Natural killer cell treated with Interleukin-12 subunit alpha and Interleukin-12 subunit beta and Interleukin-15 and Interleukin-18, amount 100 ng/mL, for 72 hours (primary cell): ENCODE measurements at places on chromosomes 5 and 9.

DNA sequence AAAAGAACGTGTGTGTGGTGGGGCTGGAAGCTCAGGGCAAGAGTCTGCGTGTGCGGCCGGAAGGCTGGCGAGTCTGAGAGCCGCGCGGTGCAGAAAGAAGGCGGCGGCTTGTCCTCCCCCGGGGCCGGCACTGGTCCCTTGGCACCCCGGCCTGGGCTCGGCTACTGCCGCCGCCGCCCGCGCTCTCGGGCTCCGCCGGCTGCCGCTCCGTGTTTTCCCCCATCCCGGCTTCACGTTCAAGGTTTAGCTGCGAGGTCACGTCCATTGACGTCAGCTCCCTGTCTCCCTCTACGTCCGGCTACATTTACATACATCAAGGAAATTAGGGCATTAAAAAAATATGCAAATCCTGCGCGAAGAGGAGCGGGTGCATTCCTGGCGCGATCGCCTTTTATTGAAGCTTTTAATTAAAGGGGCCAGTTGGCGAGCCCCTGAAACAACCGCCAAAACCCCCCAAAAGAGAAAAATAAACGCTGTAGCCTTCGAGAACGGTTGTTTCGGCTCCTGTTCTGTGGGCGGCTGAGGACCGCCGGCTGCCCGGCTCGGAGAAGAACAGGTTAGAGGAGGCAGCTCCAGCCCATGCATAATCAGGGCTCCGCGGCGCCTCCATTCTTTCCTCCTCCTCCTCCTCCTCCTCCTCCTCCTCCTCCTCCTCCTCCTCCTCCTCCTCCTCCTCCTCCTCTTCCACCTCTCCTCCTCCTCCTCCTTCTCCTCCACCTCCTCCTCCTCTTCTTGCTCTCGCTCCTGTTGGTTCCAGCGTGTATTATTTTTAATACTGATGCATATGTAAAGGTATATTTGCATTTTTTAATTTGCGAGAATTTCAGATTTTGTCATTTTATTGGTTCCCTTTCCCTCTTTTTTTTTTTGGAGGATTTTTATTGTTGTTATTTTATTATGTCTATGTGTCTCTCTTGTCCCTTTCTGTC is 207.0 kb downstream of the MEF2C start:
- peak overlapping the region; percentile 71 for H3K27ac ChIP-seq
- H3K36me3 ChIP-seq = peaks cover 25% of the 10 kb centered on the region
- peaks cover 27% of the 10 kb centered on the region for H3K4me1 ChIP-seq
- H3K4me3 ChIP-seq = peak overlapping the region; percentile 80
- no peak for DNase-seq

GRCh38 chr9:98326459-98327248 is 71.2 kb upstream of the TBC1D2 start:
- no peaks in the 10 kb centered on the region for H3K4me1 ChIP-seq
- no peak overlapping the region for H3K27ac ChIP-seq
- H3K4me3 ChIP-seq = no peak overlapping the region
- no peaks in the 10 kb centered on the region for H3K36me3 ChIP-seq

DNA sequence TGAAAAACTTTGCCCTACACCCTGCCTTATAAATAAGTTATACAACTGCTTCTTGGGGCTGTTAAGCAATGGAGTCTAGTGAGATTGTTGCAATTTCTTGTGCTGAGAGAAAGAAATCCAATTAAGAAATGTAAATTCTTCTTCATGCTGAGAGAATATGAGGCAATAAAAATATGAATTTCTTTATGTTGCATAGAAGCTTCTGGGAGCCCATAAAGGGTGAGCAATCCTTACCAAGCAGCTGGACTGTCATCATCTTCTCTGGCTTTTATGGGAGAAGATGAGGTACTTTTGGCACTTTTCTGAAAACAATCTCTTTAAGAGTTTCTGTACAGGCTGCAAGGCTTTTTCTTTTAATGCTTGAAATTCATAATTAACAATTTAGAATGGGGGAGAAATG is 204.3 kb downstream of the DMRTA1 start:
- H3K27ac ChIP-seq = no peak overlapping the region
- no peak for DNase-seq
- no peak overlapping the region for H3K4me3 ChIP-seq
- H3K4me1 ChIP-seq = no peaks in the 10 kb centered on the region
- H3K27me3 ChIP-seq = no peaks in the 10 kb centered on the region
- H3K36me3 ChIP-seq = no peaks in the 10 kb centered on the region

- DNase-seq = no peak
- no peaks in the 10 kb centered on the region for H3K4me1 ChIP-seq
- H3K36me3 ChIP-seq = peaks cover 6% of the 10 kb centered on the region
- no peak overlapping the region for H3K4me3 ChIP-seq
Observed at GRCh38 chr5:120927950-120928530, 463.9 kb downstream of the PRR16 start.

- H3K4me1 ChIP-seq = no peaks in the 10 kb centered on the region
- no peaks in the 10 kb centered on the region for H3K36me3 ChIP-seq
- no peak for DNase-seq
- H3K4me3 ChIP-seq = no peak overlapping the region
Observed at GRCh38 chr5:98846520-98846919, 73.1 kb downstream of the RGMB start.

DNA sequence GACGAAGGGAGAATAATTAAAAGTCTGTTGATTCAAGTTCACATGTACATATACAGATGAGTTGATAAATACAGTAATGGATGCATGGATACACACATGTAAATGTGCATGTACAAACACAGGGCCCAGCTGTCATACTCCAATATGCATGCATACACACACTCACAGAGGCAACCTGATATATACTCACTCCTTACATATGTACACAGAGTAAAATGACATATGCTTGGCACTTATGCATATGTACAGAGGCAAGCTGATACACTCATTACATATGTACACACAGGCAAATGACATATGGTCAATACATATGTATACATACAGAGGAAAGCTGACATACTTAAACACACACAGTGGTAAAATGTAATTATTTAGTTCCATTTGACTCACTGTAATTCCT is 7.2 kb upstream of the TMEFF1 start:
- no peak overlapping the region for H3K4me3 ChIP-seq
- H3K27ac ChIP-seq = no peak overlapping the region
- DNase-seq = no peak
- no peaks in the 10 kb centered on the region for H3K4me1 ChIP-seq
- peaks cover 8% of the 10 kb centered on the region for H3K27me3 ChIP-seq
- no peaks in the 10 kb centered on the region for H3K36me3 ChIP-seq

DNA sequence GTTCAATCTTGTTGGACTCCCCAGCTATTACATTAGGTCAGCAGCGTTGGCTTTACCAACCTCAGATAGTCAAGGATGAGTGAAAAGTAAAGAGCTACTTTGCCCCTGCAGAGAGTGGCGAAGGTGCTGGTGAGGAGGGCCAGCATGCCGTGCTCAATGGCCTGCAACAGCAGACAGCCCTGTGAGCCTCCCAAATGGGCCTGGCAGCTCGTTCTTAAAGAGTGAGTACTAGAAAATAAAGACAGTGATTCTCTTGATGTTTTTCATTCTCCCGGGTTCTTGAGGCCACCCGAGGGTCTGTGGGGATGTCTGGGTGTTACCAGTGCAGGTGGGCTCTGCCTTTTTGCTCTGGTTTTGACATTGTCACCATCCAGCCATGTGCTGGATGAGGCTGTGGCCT is 16.2 kb downstream of the GADD45G start:
- H3K27ac ChIP-seq = no peak overlapping the region
- no peak for DNase-seq
- no peaks in the 10 kb centered on the region for H3K4me1 ChIP-seq
- H3K27me3 ChIP-seq = peaks cover 4% of the 10 kb centered on the region
- no peak overlapping the region for H3K4me3 ChIP-seq

- peaks cover 3% of the 10 kb centered on the region for H3K4me1 ChIP-seq
- no peak overlapping the region for H3K27ac ChIP-seq
- DNase-seq = no peak
- H3K36me3 ChIP-seq = no peaks in the 10 kb centered on the region
- H3K27me3 ChIP-seq = peaks cover 6% of the 10 kb centered on the region
Observed at GRCh38 chr9:124835026-124835557, 18.2 kb upstream of the WDR38 start.

- no peaks in the 10 kb centered on the region for H3K4me1 ChIP-seq
- no peaks in the 10 kb centered on the region for H3K27me3 ChIP-seq
- no peak for DNase-seq
- H3K27ac ChIP-seq = no peak overlapping the region
- no peaks in the 10 kb centered on the region for H3K36me3 ChIP-seq
- H3K4me3 ChIP-seq = no peak overlapping the region
Observed at GRCh38 chr9:24041160-24041690, 215.2 kb upstream of the ELAVL2 start.

DNA sequence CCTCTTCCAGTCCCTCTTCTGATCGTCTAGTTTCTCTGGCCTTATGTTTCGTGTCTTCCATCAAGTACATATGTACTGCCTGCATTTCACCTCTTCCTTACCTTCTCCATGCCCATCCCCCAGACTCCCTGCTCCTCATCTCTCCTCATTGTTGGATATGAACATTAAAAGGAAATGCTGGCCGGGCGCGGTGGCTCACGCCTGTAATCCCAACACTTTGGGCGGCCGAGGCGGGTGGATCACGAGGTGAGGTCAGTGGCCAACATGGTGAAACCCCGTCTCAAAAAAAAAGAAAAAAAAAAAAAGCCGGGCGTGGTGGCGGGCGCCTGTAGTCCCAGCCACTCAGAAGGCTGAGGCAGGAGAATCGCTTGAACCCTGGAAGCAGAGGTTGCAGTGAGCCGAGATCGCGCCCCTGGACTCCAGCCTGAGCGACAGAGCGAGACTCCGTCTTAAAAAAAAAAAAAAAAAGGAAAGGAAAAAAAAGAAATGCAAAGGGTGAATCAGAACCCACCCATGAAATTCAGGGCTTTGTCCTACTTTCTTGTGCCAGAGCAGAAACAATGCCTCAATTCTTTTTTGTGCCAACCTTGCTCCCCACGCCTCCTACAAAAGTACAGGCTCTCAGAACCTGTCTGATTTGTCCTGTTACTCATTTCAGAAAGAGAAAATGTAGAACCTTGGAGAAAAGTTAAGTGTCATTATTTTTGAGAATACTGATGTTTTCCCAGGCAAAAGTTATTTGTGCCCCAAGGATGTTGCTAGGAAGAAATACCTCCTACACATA is 1.5 kb upstream of the ZFR start:
- H3K27ac ChIP-seq = no peak overlapping the region
- no peaks in the 10 kb centered on the region for H3K27me3 ChIP-seq
- no peak for DNase-seq
- H3K36me3 ChIP-seq = peaks cover 8% of the 10 kb centered on the region
- peaks cover 26% of the 10 kb centered on the region for H3K4me1 ChIP-seq
- H3K4me3 ChIP-seq = peak overlapping the region; percentile 94

DNA sequence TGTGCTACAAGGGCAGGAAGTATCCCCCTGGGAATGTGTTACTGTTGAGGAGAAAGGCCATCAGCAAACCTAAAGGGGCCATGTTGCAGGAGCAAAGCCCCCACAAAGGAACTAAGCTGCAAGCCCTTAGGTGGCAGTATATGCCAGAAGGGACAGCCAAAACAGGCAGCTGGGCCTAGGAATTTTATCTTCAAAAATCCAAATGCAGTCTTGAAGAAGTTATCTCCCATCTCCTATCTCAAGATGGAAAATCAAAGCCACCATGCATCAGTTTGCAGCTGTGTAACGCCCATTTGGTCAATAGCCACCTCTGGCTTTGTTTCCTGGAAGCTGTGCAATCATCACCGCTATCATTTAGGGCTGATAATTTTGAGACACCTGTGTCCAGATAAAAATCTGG is 400.3 kb downstream of the ARHGEF28 start:
- H3K27ac ChIP-seq = no peak overlapping the region
- no peak for DNase-seq
- no peaks in the 10 kb centered on the region for H3K36me3 ChIP-seq
- no peaks in the 10 kb centered on the region for H3K4me1 ChIP-seq

- H3K4me3 ChIP-seq = no peak overlapping the region
- H3K4me1 ChIP-seq = no peaks in the 10 kb centered on the region
- no peaks in the 10 kb centered on the region for H3K27me3 ChIP-seq
- H3K27ac ChIP-seq = no peak overlapping the region
Observed at GRCh38 chr5:118687661-118688621, 300.4 kb downstream of the DTWD2 start.

DNA sequence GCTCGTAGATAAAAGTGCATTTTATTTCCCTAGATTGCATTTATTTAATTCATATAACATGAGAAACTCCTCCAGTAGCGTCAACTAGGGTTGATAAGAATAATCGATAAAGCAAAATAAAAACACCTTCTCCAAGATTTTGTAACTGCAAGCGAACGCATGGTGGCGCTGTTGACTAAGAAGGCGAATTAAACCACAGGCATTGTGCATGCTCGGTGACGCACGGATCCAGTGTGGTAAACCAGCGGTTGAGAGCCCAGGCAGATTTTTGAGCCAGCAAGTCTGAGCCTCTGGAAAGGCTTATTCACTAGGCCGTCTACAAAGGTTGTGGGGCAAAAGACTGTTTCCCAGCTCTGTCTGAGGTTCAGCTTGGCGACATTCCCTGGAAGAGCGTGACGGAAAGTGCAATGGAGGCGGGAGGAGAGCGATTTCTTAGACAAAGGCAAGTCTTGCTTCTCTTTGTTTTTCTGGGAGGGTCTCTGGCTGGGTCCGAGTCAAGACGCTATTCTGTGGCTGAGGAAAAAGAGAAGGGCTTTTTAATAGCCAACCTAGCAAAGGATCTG is at the start of gene PCDHB3:
PCDHB3 (plus strand) TSS at position 231 of the 563 bp plus-strand sequence; CDS start at position 408, 177 bp downstream.
- H3K27ac ChIP-seq = no peak within 1 kb of the TSS
- DNase-seq = no peak
- no peaks in the 10 kb centered on the region for H3K4me1 ChIP-seq
- H3K4me3 ChIP-seq = no peak within 1 kb of the TSS
- H3K27me3 ChIP-seq = no peaks in the 10 kb centered on the region

DNA sequence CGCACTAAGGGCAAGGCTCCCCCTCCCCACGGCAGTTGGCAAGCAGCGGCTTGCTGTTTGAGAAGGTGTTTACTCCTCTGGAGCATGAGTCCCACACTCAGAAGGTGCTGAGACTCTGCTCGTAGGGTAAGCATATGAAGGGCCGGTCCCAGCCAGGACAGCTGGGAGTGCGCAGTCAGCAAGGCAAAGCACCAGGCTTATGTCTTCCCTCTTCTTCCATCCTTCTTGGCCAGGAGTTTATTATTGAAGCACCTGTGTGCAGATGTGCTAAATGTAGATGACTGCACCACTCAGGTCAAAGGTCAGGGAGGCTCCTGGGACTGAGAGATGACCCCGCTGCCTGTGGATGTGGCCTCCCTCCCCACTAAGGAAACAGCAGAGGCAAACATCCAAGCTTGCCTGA is 27.0 kb upstream of the CDKN2AIPNL start:
- H3K36me3 ChIP-seq = no peaks in the 10 kb centered on the region
- no peak for DNase-seq
- H3K4me1 ChIP-seq = peaks cover 11% of the 10 kb centered on the region
- H3K27ac ChIP-seq = no peak overlapping the region
- no peak overlapping the region for H3K4me3 ChIP-seq
